Thyroid gland (tissue), 4 donors: ENCODE measurements at places on chromosomes 2 and 18.

- DNase-seq: no peak
Observed at GRCh38 chr2:197089655-197090054, 163.1 kb upstream of the PGAP1 start.

DNA sequence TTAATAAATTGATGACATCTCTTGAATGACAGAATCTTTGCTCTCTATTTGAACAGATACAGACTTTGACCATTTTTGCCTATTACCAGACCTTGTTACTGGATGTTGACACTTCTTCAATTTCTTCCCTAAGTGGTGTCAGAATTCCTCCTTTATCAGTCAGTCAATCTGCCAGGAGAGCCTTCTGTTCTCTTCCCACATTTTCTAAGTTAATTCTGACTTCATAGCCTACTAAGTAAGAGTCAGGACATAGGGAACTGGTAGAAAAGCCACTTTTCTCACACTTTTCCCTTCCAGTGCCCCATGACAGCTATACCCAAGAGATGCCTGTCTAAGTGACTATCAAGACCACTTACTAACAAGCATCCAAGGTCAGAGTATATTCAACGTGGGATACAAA is 1187.5 kb upstream of the NXPH2 start:
- no peak for DNase-seq

DNA sequence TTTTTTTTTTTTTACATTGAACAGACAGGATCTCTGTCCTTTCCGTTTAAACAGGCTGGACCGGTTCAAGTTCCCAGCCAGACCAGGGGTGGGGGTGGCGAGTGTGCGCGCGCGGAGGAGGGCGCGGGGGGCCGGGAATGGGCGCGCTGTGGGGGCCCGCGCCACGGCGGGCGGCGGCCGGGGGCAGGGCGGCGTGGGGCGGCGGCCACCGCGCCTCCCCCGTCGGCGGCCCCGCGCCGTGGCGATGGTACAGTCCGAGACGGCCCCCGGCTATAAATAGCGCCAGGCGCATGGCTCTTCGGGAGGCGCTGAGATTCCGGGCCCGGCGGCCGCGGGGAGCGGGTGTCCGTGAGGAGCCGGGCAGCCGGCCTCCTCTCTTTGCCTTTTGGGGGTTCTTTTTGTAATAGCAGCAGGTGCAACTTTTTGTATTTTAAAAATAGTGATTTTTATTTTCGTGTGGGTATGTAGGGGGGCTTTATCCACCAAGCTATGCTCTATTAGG is 430 bp upstream of the CELF4 start:
- peak; percentile 45 for DNase-seq

DNA sequence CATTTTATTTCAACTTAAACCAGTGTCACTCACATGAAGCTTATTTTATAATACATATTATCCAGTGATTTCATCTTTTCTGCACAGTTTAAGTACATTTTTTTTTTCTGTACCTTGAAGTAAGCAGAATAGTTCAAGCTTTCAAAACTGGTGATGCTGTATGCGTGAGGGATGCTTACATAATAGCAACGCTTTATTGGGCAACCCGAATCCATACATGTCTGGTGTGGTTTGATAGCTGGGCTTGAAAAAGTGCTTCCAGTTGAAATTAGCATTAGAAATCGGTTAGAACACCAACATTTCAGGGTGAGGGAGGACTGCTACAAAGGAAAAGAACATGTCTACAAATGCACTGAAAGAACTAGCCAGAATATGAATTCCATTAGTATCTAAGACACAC is 117.4 kb downstream of the MBP start:
- no peak for DNase-seq

GRCh38 chr2:27282892-27283291 is 663 bp downstream of the TRIM54 start:
- peak; percentile 42 for DNase-seq

GRCh38 chr2:60885683-60886082 is 4.3 kb downstream of the REL start:
- DNase-seq: no peak

DNA sequence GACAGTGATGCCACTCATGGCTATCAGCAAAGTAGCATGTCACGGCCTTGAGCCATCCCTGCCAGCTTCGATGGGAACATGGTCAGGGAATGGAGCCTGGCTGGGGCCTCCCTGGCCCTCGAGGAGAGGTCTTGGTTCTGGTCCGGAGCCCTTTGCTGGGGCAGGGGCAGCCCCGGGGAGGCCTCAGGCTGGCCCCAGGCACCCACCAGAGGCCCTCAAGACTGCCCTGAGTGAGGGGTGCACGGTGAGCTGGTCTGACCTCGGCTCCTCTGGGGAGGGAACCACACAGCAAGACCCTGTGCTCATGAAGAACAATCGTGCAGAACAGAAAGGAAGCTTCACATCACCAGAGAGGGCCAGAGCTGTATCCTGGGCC is 75.2 kb upstream of the OTOS start:
- DNase-seq: no peak
